Activated B cell treated with CpG ODN at 0.5 μM for 24 hours (primary cell): ENCODE measurements at places on chromosomes 5 and 9.

DNA sequence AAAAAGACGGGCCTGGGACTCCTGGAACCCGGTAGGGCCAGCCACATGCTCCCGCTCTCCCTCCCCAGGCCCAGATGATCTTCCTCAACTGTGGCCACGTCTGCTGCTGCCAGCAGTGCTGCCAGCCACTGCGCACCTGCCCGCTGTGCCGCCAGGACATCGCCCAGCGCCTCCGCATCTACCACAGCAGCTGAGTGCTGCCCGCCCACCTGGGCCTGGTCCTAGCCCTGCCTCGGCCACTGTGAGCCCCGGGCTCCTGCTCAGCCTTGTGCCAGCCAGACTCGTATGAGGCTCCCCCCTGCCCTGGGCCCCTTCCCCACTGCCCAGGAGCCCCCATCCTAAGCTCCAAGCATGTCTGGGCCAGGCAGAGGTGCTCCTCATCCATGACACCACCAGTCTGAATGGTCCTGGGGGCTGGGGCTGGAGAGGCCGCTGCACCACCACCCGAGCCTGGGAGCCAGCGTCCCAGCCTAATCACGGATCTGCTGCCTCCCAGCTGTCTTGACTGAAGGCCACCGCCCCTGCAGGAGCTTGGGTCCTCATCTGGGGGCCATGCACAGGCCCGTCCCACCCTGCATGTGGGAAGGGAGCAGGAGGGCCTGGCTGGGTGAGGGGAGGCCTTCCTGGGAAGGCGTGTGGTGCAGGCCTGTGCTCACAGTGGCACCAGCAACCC is 51.5 kb downstream of the LRSAM1 start:
- DNase-seq, result no peak

GRCh38 chr5:58351190-58351589 is 108.7 kb downstream of the PLK2 start:
- no peak for DNase-seq

GRCh38 chr5:168952196-168952595 is 348.7 kb downstream of the SLIT3 start:
- DNase-seq, result no peak

DNA sequence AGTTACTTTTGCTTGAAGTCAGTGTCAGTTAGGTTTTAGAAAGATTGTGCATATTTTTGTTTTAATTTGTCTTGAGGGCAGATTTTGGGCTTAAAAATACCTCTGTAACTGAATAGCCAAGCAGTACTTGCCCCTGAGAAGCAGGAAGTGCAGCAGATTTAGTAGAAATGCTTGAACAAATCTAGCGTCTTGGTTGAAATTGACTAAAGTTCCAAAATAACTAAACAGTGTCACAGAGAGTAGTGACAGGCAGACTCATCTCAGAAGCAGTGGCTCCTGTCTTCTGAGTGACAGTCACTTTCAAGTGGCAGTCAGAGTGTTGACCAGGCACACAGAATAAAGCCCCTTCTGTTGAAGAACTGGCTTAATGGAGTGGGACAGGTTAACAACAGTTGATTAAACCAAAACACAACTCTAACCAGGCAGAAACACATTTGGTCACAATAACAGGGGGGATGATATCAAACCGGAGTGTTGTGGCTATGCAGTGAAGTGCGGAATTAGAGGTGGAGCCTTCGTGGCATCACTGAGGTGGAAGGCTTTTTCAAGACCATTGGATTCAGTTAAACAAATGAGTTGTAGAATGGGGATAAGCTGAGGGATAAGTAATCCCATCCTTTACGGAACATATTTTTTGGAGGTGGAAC is 29.1 kb downstream of the TRIO start:
- DNase-seq, result no peak

GRCh38 chr5:64019746-64020145 is 57.5 kb upstream of the HTR1A start:
- DNase-seq, result no peak

DNA sequence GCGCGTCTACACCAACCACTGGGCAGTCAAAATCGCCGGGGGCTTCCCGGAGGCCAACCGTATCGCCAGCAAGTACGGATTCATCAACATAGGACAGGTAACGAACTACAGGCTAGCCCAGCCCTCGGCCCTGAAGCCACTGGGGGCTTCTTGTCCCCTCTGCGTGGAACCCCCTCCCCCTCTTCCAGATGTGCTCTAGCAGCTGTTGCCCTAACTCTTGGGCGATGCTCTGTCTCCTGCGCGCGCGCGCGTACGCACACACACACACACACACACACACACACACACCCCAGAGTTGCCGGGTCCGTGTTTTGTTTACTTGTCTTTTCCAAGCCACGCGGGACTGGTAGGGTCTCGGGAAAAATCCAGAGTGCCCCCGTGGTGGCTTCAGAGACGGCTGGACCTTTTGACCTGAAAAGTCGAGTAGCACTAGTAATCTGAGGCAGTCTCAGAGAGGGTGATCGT is 836 bp downstream of the PCSK5 start:
- no peak for DNase-seq

- DNase-seq, result no peak
Measured at GRCh38 chr5:10253390-10253789, 3.3 kb downstream of the CCT5 start.

GRCh38 chr9:134186471-134187109 is 22.2 kb upstream of the RNU6ATAC start:
- DNase-seq, result no peak

GRCh38 chr5:115579216-115579615 is 23.1 kb downstream of the TICAM2 start:
- DNase-seq, result no peak

DNA sequence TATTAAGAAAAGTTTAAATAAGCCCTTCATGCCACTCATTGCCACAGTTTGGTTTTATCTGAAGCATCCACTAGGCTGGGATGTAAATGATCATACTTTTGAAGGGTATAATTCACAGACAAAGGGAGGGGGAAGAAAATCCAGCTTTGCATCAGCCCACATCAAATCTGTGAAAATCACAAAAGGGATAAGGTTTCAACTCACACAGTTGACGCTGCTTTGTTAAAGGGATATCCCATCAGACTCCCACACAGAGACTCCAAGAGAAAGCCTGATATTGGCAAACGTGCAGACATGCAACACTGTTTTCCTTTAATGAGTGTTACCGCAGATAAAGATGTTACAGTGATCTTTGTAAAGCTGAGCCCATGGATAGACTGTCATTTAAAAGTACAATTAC is 602.9 kb downstream of the TLE1 start:
- DNase-seq, result no peak

DNA sequence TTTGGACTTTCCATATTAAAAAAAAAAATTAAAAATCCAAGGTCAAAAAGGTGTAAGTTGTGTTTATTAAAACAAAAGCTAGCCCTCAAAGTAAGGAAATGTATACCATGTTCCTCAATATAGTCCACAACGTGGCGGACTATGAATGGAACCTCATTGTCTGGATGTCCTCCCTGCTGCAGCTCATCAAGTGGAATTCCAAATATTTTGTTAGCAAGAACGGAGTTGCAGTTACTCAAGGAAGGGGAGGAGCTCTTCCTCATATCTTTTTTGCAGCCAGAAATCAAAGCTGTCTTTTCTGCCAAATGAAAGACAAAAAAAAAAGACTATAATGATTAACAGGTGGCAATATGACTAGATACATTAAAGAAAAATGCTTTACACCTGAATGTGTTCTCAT is 14.0 kb downstream of the FAM13B start:
- DNase-seq, result no peak

DNA sequence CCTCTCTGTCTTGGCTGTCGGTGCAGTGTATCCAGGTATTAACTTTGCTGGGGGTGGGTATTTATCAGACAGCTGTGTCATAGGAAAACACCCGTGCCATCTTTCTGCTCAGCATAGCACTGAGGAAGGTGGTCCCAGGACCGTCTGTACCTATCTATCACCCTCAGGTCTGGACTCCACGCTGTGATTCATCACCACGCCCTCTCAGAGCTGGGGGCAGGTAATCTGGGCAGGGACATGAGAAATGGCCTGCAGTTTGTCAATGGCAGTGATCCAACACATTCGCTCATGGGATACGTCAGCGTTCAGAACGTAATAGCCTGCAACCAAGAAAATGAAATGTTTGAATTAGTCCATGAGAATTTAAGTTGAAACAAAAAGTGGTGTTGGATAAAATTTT is 151.6 kb upstream of the MAP1B start:
- DNase-seq, result no peak

DNA sequence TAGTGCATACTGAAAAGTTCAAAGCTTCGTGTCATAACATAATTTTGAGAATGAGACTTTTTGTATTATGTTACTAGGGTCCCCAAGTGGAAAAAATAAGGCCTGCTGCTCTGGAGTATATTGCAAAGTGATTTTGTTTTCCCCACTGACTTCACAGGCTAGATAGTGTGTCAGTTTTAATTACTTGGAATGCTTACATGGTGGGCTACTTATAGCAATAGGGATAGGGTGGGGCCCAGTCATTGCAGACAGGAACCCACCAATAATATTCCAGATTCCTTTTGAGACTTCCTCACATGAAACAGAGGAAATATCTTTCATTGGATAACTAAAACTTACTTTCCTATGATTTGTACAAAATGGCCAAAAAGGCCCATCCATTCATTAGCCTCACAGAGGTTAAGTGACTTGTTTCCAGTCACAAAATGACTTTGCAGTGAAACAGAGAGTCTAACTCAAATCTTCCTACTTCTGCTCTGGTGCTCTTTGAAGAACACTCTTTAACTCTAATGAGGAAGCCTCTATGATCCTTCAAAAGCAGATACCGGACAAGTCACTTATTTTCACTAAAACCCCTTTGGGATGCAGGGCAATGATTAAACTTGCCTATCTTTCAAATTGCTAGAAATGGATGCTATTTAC is 16.2 kb upstream of the MEF2C start:
- DNase-seq, result no peak

GRCh38 chr5:116176121-116176520 is 91.3 kb downstream of the COMMD10 start:
- no peak for DNase-seq

GRCh38 chr5:55044175-55044574 is 20.1 kb downstream of the GZMK start:
- DNase-seq, result no peak

- DNase-seq, result no peak
Measured at GRCh38 chr9:92180002-92180400, 64.8 kb upstream of the SPTLC1 start.

GRCh38 chr9:91532325-91532724 is 108.7 kb upstream of the NFIL3 start:
- no peak for DNase-seq

DNA sequence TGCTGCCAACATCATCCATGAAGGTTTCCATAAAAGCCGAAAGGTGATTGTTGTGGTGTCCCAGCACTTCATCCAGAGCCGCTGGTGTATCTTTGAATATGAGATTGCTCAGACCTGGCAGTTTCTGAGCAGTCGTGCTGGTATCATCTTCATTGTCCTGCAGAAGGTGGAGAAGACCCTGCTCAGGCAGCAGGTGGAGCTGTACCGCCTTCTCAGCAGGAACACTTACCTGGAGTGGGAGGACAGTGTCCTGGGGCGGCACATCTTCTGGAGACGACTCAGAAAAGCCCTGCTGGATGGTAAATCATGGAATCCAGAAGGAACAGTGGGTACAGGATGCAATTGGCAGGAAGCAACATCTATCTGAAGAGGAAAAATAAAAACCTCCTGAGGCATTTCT is 10.1 kb downstream of the TLR4 start:
- no peak for DNase-seq

DNA sequence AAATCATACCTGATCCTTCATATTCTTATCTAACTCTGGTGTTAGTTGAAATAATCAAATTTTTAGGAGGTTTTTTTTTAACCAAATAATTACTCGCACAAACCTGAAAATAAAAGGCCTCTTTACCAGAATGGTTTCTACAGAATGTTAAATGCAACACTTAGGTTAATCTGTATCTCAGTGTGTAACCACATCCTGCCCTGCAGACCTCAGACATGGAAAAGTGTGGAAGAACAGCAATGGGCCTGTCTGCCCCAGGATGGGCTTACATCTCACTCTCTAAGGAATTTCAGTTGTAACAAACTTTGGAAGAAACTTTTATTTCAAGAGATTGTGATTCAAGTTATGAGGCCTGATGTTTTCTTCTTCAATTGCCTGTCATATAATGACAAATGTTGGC is 32.5 kb upstream of the MIER3 start:
- DNase-seq, result no peak
